ENCODE measurements at places on chromosomes 2 and 18. TPM values are rescaled to one million over a fixed set of nuclear protein-coding genes. Genes with fewer than 3 reads are reported as not detected.

Gene DNER
- 1.7 TPM for total RNA-seq

Gene CCDC121
- 2.3 TPM for total RNA-seq

Gene TMBIM1
- 339 TPM for total RNA-seq

Gene VWC2L
- not detected for total RNA-seq

Gene SERPINB5
- total RNA-seq = not detected

Measured in articular chondrocyte of knee joint (primary cell).